ENCODE measurements at places on chromosomes 2 and 18.

GRCh38 chr2:136448432-136448831 is 316.9 kb upstream of the THSD7B start:
- no peak for DNase-seq

- DNase-seq, result peak; percentile 40
Observed at GRCh38 chr2:241412144-241412543, 56.1 kb downstream of the FARP2 start.

DNA sequence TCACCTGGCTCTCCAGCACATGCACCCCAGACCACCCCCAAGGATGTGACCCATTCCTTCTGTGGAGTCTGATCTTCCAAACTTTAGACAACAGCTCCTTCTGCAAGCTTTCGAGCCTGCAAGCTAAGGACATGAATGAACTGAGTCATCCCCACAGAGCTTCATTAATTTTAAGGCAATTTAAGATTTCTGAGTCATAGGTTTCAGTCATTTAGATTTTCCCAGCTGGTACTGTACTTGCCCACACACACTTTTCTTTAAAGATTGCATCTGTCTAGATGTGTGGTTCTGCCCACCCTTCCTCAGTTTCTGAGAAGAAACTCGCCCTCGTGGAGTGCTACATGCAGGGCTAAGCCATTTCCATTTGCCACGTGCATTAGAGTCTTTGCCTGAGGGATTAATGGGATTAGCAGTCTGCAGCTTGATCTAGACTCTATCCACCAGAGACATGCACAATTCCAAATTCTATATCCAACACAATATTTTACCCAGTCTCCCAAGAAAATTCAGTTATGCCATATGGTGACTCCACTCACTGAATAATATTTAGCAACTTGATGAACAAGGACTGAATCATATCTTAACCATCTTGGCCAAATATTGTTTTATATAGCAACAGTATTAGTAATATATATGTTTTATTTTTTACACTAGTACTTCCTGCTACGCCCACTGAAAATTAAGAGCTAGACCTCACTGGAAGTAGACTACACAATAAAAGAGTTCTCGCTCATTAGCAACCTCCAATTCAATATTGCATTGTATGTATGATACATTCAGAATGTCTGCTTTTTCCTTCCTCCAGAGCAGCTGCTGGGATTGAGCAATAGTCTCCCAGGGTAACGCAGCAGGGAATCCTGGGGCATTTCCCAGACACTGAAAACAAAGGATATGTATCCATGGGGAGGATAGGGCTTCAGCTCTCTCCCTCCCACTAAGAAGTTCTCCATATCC is 14.3 kb upstream of the TRIB2 start:
- peak; percentile 71 for DNase-seq

DNA sequence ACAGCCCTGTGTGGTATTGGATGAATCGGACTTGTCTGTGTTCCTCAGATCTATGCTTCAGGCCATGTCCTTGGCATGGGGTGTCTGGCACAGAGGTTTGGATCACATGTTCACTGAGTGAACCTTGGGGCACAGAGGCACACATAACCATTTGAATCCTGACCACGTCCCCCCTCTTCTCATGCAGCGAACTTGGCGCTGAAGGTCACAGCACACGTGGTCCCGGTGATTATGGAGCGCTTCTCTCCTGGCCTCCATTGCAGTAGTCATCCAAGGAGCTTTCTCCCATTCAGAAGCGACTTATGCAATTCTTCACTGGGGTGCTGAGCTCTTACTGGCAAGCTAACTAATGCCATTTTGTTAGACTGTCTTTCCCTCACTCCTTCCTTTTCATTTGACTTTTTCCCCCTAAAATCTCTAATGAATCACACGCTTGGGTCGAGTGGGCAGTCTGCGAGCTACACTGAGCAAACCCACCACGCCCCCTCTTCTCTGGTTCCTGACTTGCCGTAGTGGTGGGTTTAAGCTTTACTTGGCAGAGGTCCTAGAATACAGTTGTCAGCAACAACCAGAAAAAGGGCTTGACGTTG is 59.4 kb downstream of the KCNG2 start:
- DNase-seq, result peak; percentile 65

GRCh38 chr18:25033747-25034471 is 318.1 kb downstream of the ZNF521 start:
- DNase-seq, result no peak

DNA sequence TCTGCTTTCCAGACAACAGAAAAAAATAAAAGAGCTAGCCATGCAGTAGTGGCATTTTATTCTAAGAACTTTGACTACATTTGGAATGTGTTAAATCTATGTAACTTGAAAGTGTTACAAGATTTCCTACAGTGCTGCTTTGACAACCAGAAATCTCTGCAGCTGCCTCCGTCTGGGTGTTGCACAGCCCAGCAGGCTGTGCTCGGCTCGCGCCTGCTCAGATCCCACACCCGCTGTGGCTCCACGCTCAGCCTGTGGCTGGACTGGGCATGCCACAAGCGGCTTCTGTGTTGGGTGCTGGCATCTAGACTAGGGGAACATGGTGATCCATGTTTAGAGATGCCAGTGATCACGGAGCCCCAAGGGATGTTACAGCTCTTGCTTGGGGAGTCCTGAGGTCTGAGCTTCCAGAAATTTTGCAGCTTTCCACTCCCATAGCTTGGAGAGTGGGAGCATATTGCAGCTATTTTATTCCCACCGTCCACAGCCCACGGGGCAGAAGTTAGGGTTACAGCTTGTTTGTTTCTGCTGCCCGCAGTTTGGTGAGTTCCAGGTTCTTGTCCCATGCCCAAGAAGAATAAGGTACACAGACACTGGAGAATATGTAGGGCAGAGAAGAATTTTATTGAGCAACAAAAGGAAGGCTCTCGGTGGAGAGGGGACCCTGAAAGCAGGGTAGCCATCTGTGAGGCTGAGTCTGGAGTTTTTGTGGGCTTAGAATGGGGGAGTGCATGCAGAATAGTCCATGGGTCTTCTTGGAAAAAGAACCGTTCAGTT is 44.1 kb downstream of the FAM171B start:
- no peak for DNase-seq

DNA sequence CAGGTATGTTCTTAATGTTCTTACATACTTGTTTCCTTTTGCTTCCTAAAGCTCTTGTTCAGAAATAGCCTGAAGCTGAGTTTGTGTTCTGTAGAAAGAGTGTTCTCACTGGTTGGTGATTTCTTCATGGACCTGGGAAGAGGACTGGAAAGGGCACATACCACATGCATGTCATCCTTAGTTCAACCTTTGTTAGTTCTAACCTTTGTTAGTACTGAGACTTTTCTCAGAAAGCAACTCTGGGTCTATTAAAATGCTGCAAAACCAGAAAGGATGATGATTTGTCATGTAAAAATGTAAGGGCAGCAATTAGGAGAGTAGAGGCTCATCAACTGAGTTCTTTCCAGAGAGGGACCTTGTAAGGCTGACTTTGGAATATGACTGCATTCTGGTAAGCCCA is 2.5 kb upstream of the FAP start:
- DNase-seq, result no peak

- no peak for DNase-seq
Observed at GRCh38 chr2:26074676-26075075, 40.8 kb downstream of the RAB10 start.

- no peak for DNase-seq
Observed at GRCh38 chr2:58574873-58575272, 333.7 kb upstream of the FANCL start.

- DNase-seq, result no peak
Observed at GRCh38 chr2:223920109-223920508, 25.0 kb downstream of the WDFY1 start.

- DNase-seq, result no peak
Observed at GRCh38 chr2:13522096-13522495, 805.4 kb downstream of the TRIB2 start.

DNA sequence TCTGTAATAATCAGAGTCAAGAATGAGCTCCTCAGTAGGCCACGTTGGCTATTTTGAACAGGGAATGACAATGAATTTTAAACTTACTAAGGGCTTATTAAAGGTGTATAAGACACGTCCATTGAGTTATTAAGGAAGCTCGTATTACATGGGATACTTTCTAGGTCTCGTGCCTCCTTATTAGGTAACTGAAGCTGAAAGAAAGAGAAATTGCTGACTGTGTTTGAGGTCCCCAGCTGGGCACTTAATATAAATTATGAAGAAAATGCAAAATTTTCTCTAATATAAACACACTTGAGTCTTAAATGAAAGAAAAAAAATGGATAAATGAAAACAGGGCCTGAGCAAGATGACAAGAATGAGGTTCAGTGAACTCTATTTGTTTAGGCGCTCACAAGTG is 21.8 kb downstream of the CLUL1 start:
- DNase-seq, result no peak

All from left hindlimb (tissue), 1 donor.